ENCODE measurements at places on chromosomes 1 and 21. TPM values are rescaled to one million over a fixed set of nuclear protein-coding genes. Genes with fewer than 3 reads are reported as not detected.

Gene OR2T2
- not detected for total RNA-seq

GRCh38 chr1:240797050-240797449 is 185.1 kb upstream of the GREM2 start:
- no peak overlapping the region for H3K4me3 ChIP-seq
- no peaks in the 10 kb centered on the region for H3K4me1 ChIP-seq
- DNase-seq: no peak
- no peaks in the 10 kb centered on the region for H3K36me3 ChIP-seq

DNA sequence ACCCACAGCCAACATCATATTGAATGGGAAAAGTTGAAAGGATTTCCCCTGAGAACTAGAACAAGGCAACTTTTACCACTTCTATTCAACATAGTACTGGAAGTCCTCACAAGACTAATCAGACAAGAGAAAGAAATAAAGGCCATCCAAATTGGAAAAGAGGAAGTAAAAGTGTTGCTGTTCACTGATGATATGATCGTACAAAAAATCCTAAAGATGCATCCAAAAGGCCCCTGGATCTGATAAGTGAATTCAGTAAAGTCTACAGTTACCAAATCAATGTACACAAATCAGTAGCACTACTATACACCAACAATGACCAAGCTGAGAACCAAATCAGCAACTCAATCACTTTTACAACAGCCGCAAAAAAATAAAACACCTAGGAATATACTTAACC is 28.3 kb downstream of the RAB3GAP2 start:
- H3K27ac ChIP-seq: no peak overlapping the region
- H3K36me3 ChIP-seq: peaks cover 18% of the 10 kb centered on the region
- H3K27me3 ChIP-seq: no peaks in the 10 kb centered on the region
- no peak overlapping the region for H3K4me3 ChIP-seq
- DNase-seq: no peak

DNA sequence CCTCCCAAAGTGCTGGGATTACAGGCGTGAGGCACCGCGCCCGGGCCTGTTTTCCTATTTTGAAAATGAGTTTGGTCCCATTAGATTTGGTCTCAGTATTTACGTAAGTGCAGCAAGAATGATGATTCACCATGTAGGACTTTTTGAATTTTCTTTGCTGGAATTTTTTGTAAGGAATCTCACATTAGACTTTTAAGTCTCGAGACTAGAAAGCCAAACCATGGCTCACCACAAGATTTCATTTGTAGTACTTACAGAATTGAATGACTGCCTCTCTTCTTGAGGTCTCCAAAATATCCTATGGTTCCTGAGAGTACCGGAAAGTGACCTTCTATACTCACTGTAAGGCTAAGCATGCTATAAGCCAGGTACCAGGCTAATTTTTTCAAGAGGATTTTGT is 325 bp downstream of the OR14A2 start:
- no peaks in the 10 kb centered on the region for H3K4me1 ChIP-seq
- H3K27ac ChIP-seq: no peak overlapping the region
- no peaks in the 10 kb centered on the region for H3K27me3 ChIP-seq
- no peak for DNase-seq
- H3K4me3 ChIP-seq: no peak overlapping the region
- H3K36me3 ChIP-seq: no peaks in the 10 kb centered on the region

- H3K4me3 ChIP-seq: no peak overlapping the region
- no peaks in the 10 kb centered on the region for H3K36me3 ChIP-seq
- DNase-seq: no peak
- peaks cover 16% of the 10 kb centered on the region for H3K4me1 ChIP-seq
- no peaks in the 10 kb centered on the region for H3K27me3 ChIP-seq
- H3K27ac ChIP-seq: no peak overlapping the region
Observed at GRCh38 chr1:247338723-247339275, 7.1 kb upstream of the ZNF496 start.

- H3K27me3 ChIP-seq: peaks cover 5% of the 10 kb centered on the region
- H3K36me3 ChIP-seq: no peaks in the 10 kb centered on the region
- H3K4me3 ChIP-seq: no peak overlapping the region
- DNase-seq: no peak
Observed at GRCh38 chr1:18871401-18872070, 12.1 kb upstream of the TAS1R2 start.

GRCh38 chr1:181116819-181117390 is 28.4 kb downstream of the IER5 start:
- H3K4me1 ChIP-seq: peaks cover 6% of the 10 kb centered on the region
- H3K27me3 ChIP-seq: peaks cover 5% of the 10 kb centered on the region
- H3K27ac ChIP-seq: no peak overlapping the region
- DNase-seq: no peak
- H3K4me3 ChIP-seq: no peak overlapping the region

GRCh38 chr1:150156868-150157603 is 7.3 kb downstream of the PLEKHO1 start:
- no peak overlapping the region for H3K27ac ChIP-seq
- no peak overlapping the region for H3K4me3 ChIP-seq
- peaks cover 46% of the 10 kb centered on the region for H3K4me1 ChIP-seq
- peaks cover 20% of the 10 kb centered on the region for H3K36me3 ChIP-seq
